SK-N-SH treated with all-trans-retinoic acid at 6 μM for 48 hours (cell line): ENCODE measurements at places on chromosomes 4 and X.

- ATAC-seq = no peak
Observed at GRCh38 chr4:54482529-54483200, 175.1 kb upstream of the KIT start.

- ATAC-seq = no peak
Observed at GRCh38 chrX:78357342-78358055, 30.1 kb upstream of the CYSLTR1 start.

- peak; percentile 77 for ATAC-seq
Observed at GRCh38 chr4:2817701-2818350, 24.9 kb downstream of the SH3BP2 start.

DNA sequence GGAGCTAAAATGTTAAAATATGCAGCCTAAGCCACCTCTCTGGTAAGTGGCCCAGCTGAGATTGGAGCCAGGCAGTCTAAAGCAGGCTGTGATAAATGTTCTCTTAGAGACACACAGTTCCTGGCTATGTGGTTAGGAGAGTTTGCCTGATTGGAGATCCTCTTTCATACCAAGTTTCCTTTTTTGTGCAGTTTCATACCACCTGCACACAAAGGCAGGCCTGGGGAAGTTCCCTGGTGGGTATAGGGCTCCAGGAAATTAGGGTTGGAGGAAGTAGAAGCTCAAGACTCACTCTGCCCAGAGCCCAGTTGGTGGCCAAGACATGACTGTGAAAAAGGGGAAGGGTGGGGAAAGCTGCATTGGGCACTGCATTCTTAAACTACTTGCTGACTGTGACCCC is 16.9 kb downstream of the CYBB start:
- no peak for ATAC-seq

DNA sequence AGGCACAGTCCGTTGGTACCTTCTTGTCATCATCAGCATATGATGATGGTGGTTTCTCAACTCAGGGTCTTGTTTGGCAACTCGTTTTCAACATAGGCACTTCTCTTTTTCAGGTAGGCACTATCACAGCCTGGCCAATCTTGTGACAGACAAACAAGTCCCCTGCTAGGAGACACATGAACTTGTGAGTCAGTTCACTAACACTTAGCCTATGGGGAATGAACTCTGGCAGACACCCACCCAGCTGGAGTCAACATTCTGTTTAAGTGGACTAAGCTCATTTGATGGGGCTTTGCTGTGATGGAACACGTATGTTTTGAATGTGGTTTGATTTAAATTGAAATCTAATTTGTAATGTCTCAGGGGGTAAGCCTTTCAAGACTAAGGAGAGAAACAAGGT is 100.7 kb upstream of the MAMLD1 start:
- no peak for ATAC-seq

- ATAC-seq = no peak
Observed at GRCh38 chr4:8350352-8350751, 80.8 kb downstream of the HTRA3 start.

GRCh38 chr4:185112104-185112503 is 31.0 kb upstream of the SLC25A4 start:
- peak; percentile 97 for ATAC-seq

DNA sequence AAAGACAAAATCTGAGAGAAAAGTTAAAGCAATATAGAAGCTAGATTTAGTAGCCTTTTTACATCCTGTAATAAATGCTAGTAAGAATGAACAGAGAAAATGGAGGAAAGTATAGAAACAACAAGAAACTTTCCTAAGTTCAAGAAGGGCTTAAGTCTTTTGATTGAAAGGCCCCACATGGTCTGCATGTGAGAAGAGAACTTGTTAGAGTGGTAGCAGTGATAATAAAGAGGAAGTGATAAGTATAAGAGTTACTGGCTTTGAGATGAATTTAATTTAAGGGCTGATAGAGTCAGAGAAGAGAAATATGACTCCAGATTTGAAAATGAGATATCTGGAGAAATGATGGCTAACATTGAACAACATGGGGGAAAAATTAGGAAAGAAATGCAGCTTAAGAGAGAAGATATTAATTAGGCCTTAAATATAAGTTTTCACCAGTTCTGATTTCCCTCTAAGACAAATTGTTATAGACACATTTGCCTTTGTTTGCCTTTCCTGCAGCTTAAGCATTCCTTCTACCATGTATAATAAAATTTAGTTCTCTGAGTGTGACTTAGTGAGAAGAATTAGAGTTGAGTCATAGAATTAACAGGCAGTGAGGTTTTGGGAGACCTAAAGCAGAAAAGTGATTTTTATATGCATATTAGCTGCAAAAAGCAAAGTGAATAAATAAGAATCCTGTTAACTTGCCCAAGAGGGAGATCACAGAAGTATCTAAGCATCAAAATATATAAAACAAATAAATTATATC is 18.4 kb downstream of the ZFX start:
- ATAC-seq = peak; percentile 33; the same call in 2 of the 3 replicates

- peak; percentile 57; the same call in 2 of the 3 replicates for ATAC-seq
Observed at GRCh38 chr4:85603437-85604336, 128.7 kb downstream of the ARHGAP24 start.

- ATAC-seq = no peak
Observed at GRCh38 chr4:79652232-79652631, 244.2 kb upstream of the GK2 start.

DNA sequence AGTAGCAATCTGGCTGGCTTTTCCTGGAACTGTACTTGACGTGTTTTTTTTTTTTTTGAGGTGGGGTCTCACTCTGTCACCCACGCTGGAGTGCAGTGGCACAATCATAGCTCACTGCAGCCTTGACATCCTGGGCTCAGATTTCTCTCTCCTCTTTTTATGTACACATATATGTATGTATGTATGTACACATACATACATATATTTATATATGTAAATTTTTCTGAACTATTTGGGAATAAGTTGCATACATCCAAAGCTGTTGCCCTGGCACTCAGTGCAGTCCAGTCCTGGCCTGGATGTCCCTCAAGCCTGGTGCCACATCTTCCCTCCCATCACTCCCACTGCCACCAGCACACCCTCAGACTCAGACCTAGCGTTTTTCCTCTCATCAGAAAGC is 89.0 kb upstream of the SHISA3 start:
- ATAC-seq = no peak

DNA sequence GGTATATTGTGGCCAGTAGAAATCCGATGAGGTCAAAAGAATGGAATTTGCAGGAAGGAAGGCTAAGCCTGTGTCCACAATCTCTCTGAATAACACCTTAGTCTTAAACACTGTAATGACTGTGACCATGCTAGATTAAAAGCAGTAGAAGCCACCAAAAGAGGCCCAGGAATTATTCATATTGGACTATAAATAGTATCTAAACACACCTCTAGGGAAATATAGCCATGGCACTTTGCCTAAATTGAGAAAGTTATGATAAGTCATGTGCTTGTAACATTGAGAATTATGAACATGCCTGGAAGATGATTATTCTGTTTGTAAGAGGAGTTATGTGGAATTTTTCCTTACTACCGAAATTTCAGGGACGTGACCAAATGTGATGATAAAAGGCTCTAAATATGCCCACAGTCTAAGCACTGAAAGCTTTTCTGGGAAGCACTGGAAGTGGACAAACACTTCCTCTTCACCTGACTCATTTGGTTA is 298.5 kb downstream of the KCTD8 start:
- no peak for ATAC-seq

- no peak for ATAC-seq
Observed at GRCh38 chrX:130139474-130140201, 26.0 kb downstream of the AIFM1 start.

DNA sequence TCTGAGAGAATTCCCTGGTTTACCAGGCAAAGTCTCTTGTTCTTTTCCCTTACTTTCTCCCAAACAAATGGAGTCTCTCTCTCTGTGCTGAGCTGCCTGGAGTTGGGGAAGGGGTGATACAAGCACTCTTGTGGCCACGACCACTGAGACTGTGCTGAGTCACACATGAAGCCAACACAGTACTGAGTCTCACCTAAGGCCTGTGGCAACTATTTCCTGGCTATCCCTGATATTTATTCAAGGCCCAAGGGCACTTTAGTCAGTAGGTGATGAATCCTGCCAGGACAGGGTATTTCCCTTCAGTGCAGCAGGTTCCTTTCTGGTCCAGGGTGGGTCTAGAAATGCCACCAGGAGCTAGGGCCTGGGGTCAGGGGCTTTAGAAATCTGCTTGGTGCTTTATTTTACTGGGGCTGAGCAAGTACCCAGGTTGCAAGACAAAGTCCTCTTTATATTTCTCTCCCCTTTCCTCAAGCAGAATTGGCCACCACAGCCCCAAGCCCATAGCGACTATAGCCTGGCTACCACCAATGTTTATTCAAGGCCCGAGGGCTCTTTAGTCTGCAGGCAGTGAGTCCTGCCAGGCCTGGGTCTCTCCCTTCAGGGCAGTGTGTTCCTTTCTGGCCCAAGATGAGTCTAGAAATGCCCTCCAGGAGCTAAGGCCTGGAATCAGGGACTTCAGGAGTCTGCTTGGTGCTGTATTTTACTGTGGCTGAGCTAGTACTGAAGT is 10.5 kb downstream of the ARL13A start:
- ATAC-seq = no peak

- no peak for ATAC-seq
Observed at GRCh38 chr4:141416677-141417363, 196.1 kb downstream of the ZNF330 start.

GRCh38 chr4:147015491-147015890 is 69.8 kb upstream of the TTC29 start:
- ATAC-seq = no peak

DNA sequence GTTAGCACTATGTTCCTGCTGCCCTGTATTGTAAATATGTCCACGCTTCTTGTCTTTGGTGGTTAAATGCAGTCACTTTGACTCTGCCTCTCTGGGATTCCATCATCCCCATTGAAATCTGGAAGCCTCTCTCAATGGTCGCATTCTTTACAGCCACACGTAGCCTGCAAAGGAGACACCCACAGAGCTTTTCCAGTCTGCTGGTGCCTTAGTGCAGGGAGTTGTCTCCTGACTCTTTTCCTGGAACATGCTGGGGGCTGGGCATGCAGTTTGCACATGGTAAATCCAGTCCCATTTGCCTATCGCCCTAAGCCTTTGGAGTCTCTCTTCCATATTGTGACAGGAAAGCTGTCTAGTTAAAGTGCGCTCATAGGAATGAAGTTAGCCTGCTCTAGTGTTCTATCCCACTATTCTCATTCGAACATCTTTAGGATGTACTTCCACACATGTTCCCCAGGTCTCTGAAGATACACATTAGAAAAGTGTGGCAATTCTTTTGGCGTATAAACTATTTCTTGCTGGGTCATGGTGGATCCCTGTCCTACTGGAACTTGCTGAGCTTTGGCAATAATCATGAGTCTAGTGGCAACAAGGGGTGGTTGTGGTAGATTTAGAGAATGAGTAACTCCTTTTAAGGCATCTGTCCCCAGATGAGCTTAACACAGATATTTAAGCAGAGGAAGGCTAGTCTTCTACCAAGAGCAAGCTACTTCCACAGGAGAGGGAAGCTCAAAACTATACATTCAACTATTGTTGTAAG is 33.7 kb downstream of the COQ2 start:
- no peak for ATAC-seq

- no peak for ATAC-seq
Observed at GRCh38 chr4:154869301-154869700, 88.2 kb downstream of the RBM46 start.

- no peak for ATAC-seq
Observed at GRCh38 chrX:71085900-71086299, 9.8 kb upstream of the FOXO4 start.

- ATAC-seq = no peak
Observed at GRCh38 chrX:46140272-46140671, 404.9 kb downstream of the ZNF674 start.

GRCh38 chrX:38312436-38312835 is 14.9 kb downstream of the RPGR start:
- peak; percentile 84 for ATAC-seq

GRCh38 chr4:40874901-40875300 is 125.1 kb downstream of the NSUN7 start:
- ATAC-seq = no peak

- no peak for ATAC-seq
Observed at GRCh38 chrX:103637604-103638338, 9.0 kb downstream of the TCEAL1 start.

- ATAC-seq = no peak
Observed at GRCh38 chrX:53257166-53257565, 24.2 kb downstream of the IQSEC2 start.

DNA sequence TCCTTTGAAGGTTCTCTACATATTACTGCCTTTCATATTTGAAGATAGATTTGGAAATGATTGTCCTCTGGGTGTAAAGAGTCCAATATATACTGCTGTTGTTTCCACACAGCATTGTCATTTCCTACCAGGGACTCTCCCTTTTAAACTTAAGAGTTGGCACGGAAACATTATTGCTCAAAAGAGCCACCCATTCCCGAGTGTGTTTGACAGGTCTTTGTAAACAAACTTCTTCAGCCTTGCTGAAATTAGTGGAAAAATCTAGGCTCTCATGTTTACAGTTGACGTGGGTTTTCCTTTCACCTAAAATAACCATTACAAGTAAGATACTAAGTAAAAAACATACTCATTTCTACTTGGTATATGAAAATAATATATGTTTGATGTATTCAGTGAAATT is 111.4 kb upstream of the LIMCH1 start:
- ATAC-seq = no peak

DNA sequence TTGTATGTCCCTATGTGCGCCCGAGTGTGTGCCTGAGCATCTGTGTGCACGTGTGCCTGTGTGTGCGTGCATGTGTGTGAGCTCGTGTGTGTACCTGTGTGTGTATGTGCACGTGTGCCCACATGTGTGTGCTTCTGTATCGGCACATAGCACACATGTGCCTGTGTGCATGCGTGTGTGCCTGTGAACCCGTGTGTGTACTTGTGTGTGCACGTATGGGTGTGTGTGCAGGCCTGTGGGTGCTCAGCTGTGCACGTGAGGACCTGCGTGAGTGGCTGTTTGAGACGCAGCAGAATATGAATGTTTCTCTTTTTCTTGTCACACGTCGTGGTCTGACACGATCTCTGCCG is 4.3 kb downstream of the AKAP17A start:
- ATAC-seq = no peak

GRCh38 chrX:149807747-149808458 is 26.2 kb downstream of the MAGEA9 start:
- ATAC-seq = no peak

DNA sequence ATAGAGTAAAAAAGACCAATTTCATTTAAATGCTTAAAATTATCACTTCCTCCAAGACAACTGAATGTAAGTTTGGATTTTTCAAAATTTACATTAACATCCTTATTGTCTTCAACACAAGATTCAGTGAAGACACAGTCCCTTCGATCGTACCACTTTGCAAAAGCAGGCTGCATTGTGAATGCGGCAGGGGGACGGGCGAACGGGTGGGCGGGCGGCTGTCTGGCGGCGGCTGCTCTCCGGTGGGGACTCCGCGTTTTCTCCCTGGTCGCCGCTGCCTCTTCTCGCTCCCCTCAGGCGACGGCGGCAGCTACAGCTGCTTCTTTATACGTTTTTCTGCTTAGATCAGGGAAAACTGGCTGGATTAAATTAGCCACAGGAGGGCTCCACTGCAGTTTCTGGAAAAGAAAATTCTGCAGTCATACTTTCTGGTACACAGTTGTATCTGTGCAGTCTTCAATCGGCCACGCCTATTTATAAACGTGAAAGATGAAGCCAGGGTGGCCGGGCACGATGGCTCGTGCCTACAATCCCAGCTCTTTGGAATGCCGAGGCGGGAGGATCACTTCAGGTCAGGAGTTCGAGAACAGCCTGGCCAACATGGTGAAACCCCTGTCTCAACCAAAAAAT is 33.9 kb upstream of the HPF1 start:
- peak; percentile 96 for ATAC-seq
